Stimulated activated CD4-positive, alpha-beta T cell treated with anti-CD3 and anti-CD28 coated beads, Interleukin-12 subunit alpha, Interleukin-12 subunit beta, amount 100 ng/mL, for 48 hours (primary cell): ENCODE measurements at places on chromosomes 1 and 21.
A peak's percentile ranks its signal among the peaks of the same experiment; 100 is the strongest.

DNA sequence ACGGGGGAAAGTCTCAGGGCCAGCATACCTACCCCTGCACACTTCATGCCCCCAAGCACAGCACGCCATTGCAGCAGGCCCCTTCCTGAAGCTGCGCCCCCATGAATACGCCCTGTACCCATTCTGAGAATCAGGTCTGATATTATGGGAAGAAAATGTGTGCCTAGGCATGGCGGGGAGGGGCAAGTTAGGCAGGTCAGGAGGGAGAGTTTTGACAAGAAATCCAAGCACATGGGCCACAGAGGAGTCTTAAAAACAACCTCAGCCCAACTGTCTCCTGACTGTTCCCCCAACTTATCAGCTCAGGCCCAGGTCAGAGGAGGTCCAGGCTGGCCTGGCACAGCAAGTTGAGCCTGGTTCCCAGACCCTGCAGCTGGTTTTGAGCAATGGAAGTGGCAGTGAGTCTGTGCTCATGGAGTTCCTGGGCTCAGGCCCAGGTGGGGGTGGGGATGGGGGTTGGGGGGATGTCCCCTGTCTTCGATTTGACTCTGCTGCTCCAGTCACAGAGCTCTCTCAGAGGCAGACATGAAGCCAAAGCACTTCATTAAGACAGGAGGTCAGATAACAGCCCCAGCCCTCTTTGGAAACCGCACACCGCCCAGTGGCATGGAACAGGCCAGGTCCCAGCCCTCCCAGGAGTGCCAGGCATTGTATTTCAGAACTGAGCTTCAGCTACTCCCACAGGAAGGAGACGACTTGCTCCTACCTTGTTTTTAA is 20.6 kb upstream of the BCAR3 start:
- DNase-seq, result no peak

DNA sequence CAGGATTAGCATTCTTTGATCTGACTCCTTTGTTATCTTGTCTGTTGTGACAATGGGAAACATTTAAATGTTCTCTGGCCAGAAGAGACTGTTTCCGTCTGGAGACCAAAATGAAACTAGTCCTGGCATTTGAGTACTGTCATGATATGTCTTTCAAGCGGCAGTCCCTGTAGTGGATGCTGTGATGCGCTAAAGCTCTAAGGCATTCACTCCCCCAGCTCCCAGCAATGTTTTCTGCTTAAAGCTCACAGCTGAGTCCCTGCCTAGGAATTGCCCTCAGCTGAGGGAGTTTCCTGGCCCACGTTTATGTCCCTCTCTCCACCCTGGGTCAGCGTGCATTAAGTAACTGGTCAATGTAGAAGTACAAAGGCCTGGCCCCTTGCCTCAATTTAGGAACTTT is 109.4 kb downstream of the UCHL5 start:
- no peak for DNase-seq

DNA sequence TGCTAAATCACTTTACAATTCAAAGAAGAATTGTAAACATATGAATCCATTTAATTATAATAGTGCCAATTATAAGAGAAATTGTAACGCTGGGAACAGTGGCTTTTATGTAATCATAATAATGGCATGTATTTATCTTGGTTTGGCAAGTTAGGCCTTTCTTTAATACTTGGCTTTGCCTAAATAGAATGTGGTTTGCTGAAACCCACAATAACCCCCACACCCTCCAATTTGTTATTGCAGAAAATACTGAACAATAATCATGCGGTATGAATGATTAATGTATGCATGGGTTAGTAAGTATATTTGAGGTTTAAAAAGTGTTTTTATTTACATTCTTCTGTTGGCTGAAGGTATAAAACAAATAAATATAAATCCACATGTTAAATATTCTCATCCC is 138.2 kb downstream of the NFIA start:
- DNase-seq, result no peak

DNA sequence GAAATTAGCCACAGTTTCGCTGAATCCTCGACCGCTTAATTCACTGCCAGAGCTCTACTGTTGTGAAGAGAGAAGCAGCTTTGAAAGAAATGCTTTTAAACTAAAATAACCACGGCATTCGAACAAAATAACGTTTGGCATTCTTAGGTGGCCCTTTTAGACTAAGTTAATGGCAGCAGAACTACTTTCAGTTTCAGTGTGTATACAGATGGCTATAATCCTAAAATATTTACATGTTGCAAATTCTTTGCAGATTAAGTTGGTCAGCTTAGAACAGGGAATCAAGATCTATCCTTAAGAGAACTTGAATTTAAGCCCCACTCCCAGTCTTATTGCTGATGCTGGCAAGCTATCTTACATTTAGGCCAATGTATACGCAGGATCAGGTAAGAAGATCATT is 62.7 kb downstream of the ADSS2 start:
- DNase-seq, result no peak

DNA sequence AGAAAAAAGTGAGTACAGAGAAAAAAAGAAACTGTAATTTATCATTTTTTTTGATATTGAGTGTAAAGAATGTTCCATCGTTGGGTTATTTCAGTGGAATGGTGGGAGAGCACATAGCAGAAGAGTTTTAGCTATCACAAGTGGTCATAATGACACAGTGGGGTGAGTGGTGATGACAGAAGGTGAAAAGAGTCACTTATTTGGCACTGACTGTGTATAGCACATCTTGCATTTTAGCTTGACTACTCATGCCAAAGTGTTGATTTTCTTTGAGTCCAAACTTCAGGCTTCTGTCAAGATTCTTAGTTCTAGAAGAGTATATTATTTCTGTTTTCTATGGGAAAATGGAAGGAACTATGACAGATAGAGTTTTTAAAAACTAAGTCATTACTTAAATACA is 261.2 kb downstream of the GRIK1 start:
- no peak for DNase-seq

DNA sequence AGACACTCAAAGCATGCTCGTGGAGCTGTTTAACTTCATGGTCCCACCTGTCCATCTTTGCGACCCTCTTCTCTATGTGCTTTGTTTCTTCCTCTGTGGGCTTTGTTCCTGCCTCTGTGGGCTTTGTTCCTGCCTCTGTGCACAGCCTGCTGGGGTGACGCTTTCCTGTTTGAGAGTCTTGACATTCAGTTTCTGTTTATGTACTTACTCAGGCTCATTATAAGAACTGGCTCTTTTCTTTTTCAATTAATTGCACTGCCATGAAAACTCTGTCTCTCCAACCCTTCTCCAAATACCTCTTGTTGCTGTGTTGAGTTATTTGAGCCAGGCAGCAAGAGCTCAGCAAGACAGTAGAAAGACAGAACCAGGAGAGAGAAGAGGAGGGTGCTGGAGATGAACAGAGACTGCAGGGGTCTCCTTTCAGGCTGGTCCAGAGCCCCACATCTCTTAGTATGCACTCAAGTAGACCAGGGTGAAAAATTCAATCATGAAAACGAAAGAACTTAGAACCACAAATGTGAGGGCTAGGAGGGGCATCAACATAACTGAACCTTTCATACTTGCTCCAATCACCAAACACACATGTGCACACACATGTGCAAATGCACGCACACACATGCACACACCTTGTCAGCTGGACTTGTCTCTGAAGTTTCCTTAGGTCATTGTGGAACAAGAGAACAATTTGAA is 88.3 kb upstream of the SGIP1 start:
- DNase-seq, result peak; percentile 33

- peak; percentile 0 for DNase-seq
Measured at GRCh38 chr1:219812491-219813203, 115.7 kb downstream of the SLC30A10 start.

DNA sequence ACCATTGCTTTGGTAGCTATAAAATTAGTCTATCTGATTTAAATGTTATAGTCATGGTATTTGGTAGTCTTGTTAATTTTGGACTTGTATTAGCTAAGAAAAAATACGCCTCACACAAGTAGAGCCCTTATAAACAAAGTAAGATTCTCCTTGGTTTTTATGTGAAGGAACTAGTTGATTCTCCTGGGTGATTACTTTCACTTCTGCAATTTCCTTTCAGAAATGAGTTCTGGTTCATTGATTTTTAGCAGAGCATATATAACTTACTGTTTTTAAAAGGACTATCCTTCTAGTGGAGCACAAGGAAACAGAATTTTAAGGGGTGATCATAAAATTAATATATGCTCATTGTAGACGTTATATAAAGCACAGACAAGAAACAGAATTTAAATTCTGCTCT is 120.1 kb downstream of the BACH1 start:
- no peak for DNase-seq

DNA sequence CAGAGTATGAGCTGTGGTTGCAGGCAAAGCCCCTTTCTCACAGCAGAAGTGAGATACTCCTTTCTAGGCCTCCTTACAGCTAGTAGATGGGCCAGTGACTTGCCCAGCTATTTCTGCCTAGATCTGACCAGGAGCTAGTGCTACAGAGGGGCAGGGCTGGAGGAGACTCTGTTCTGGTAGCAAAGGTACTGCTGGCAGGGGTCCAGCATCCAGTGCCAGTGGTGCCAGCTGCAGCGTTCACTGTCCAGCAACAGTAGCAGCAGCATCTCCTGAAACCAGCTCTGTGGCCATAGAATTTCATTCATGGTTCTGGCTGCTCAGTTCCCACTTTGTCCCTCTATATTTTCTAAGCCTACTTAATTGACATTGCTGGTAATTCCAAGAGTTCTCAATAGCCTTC is 62.5 kb upstream of the CNN3 start:
- no peak for DNase-seq

DNA sequence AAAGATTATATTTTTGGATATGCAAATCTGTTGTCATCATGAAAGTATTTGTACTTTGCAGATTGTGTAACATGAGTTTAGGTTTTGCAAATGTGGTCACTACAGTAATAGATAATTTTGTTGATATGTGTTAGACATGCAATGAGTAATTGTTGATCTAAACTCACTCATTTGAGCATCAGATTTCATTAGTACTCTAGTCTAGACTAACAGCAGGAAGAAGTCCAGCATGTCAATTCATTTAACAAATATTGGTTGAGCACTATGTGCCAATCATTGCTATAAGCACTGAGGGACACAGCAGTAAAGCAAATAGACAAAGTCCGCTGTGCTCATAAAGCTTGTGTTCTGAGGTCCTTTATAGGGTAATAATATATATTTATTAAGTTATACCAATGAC is 350.0 kb downstream of the USP25 start:
- DNase-seq, result no peak

- DNase-seq, result no peak
Measured at GRCh38 chr1:209749205-209749604, 6.6 kb upstream of the TRAF3IP3 start.

- DNase-seq, result no peak
Measured at GRCh38 chr1:24704411-24705259, 40.6 kb upstream of the CLIC4 start.

- DNase-seq, result no peak
Measured at GRCh38 chr1:98493469-98493868, 168.1 kb upstream of the SNX7 start.

GRCh38 chr1:208756339-208756981 is 512.3 kb upstream of the PLXNA2 start:
- no peak for DNase-seq

- DNase-seq, result no peak
Measured at GRCh38 chr1:11198851-11199594, 9.9 kb downstream of the ANGPTL7 start.

GRCh38 chr1:8866792-8867415 is 11.6 kb downstream of the ENO1 start:
- DNase-seq, result no peak

DNA sequence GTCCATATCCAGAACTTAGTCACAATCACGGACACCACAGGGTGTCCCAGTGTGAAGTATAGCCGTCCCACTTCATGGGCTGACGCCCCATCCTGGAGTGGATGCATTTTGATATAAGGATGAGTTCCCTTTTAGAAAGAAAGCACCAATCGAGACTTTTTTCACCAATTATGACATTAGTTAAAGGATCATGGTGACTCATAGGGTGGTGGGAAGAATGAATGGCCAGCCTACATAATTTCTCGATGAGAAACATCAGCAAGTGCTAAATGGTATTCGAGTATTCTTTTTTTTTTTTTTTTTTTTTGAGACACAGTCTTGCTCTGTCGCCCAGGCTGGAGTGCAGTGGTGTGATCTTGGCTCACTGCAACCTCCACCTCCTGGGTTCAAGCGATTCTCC is 38.5 kb upstream of the USP1 start:
- no peak for DNase-seq

DNA sequence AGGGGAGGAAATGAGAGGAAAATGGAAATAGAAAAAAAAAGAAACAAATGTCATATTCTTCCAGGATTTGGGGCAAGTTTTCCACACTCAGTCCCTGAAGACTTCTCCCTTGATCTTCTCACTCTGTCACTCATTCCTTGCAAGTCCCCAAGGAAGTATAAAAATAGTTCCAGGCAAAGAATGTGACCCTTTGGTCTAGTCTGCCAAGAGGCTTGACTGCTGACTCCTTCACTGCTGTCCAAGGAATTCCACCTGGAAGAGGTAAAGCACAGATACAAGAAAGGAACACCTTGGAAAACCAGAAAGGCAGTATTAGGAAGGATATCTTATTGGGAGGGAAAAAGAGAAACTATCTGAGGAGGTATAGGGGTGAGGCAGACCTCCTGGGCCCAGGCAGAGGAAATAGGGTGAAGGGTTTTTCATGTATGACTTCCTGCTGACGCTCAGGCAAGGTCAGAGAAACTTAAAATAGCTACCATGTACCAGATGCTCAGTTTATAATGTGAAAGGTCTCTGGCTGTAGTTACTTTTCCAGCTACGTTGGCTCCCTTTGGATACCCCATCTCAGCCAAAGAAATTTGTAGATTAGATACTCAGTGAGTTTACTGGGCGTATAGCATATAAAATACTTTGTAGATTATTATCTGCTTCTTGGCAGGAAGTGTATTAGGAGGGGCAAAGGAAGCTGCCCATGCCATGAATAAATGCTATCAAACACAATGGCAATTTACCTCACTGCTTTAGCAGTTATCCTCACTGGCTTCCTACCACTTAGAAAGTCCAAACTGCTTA is 2.0 kb upstream of the GJA5 start:
- no peak for DNase-seq

DNA sequence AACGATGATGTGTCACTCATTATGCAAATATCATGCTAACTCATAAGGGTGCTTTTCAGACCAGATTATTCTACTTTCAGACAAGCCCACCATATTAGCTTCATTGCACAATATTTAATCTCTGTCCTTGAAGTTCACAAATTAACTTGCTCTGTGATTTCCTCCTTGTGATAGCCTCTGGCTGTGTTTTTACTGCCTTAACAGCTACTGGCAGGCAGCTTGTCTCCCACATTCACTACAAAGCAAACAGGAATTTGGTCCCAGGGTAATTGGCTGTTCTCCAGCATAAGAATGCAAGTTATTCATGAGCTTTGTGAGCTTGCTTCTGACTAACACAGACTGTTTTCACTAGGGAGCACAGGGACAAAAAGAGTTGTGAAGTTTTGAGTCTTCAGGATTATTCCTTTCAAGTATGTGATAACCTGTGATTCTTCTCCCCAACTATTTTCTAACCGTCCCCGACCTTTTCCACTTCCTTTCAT is 87.9 kb upstream of the HMCN1 start:
- no peak for DNase-seq
